Thoracic aorta (tissue), 2 donors: ENCODE measurements at places on chromosomes 12 and 14. TPM values are rescaled to one million over a fixed set of nuclear protein-coding genes. Genes with fewer than 3 reads are reported as not detected.

GRCh38 chr14:102927878-102928411 is 5.5 kb downstream of the AMN start:
- no peak overlapping the region for H3K27ac ChIP-seq
- H3K4me1 ChIP-seq: peaks cover 23% of the 10 kb centered on the region
- peak overlapping the region; percentile 69 for H3K4me3 ChIP-seq
- no peaks in the 10 kb centered on the region for H3K36me3 ChIP-seq
- DNase-seq: no peak
- peaks cover 8% of the 10 kb centered on the region for H3K27me3 ChIP-seq

- peaks cover 42% of the 10 kb centered on the region for H3K4me1 ChIP-seq
- H3K27me3 ChIP-seq: no peaks in the 10 kb centered on the region
- no peak for DNase-seq
- no peaks in the 10 kb centered on the region for H3K36me3 ChIP-seq
- no peak overlapping the region for H3K4me3 ChIP-seq
These were observed 134.2 kb upstream of the DNM1L start for GRCh38 chr12:32544893-32545292.

- no peak overlapping the region for H3K4me3 ChIP-seq
- no peaks in the 10 kb centered on the region for H3K36me3 ChIP-seq
- H3K27me3 ChIP-seq: no peaks in the 10 kb centered on the region
These were observed 56.5 kb upstream of the C14orf180 start for GRCh38 chr14:104522926-104523545.

DNA sequence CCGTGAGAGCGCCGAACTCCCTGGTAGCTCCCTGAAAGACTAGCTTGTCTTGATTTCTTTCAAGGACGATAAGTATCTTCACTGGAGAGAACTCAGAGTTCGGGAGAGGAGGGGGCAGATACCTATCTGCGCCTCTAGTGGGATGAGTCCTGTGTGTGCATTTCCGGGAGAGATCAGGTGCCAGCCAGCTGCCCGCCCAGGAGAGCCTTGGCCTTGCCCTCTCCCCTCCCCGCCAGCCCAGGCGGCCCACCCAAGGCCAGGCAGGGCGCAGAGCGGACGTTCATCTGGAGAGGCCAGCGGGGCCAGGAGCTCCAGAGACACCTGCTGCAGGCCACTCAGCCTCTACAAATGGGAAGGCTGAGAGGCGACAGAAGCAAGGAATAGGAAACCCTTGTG is 1.0 kb downstream of the CD9 start:
- H3K4me1 ChIP-seq: peaks cover 59% of the 10 kb centered on the region
- peak overlapping the region; percentile 93 for H3K27ac ChIP-seq
- no peaks in the 10 kb centered on the region for H3K27me3 ChIP-seq
- DNase-seq: no peak

- H3K27ac ChIP-seq: no peak overlapping the region
- no peaks in the 10 kb centered on the region for H3K36me3 ChIP-seq
- DNase-seq: no peak
- H3K27me3 ChIP-seq: no peaks in the 10 kb centered on the region
- H3K4me1 ChIP-seq: peaks cover 12% of the 10 kb centered on the region
These were observed 17.5 kb downstream of the MTRFR start for GRCh38 chr12:123250471-123251383.

- H3K4me1 ChIP-seq: peaks cover 37% of the 10 kb centered on the region
- no peak for DNase-seq
- H3K27ac ChIP-seq: peak overlapping the region; percentile 58
- H3K36me3 ChIP-seq: peaks cover 27% of the 10 kb centered on the region
These were observed 192.3 kb downstream of the ANO6 start for GRCh38 chr12:45407981-45408728.

DNA sequence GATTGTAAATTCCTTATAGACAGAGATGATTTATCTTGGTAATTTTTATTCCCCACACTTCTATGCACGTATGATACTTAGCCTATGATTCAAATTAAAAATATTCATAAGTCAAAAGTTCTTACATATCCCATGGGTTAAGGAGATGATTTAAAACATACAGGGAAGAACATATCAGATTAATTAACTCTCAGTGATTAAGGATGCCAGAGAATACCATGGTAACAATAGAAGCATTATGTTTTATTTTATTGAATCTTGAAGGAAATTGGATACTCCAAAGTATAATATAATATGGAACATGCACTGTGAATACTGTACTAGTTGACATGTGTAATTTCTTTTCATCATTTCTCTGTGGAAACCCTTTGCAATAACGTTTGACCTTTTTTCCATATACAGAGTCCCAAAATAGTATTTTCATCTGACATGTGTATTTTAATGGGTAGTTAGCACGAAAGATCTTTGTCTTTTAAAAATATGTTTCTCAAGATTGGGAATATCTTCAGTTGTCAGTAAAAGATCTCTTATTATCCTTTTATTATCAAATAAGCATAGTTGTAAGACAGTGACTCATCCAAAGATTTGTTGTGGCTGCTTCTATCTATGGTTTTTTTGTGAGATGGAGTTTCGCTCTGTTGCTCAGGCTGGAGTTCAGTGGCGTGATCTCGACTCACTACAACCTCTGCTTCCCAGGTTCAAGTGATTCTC is 166.7 kb downstream of the RAD51B start:
- no peak overlapping the region for H3K4me3 ChIP-seq
- no peaks in the 10 kb centered on the region for H3K27me3 ChIP-seq
- no peak overlapping the region for H3K27ac ChIP-seq
- DNase-seq: no peak

- peaks cover 4% of the 10 kb centered on the region for H3K4me1 ChIP-seq
- H3K27ac ChIP-seq: no peak overlapping the region
- H3K36me3 ChIP-seq: peaks cover 70% of the 10 kb centered on the region
These were observed 15.9 kb downstream of the MAP3K12 start for GRCh38 chr12:53483225-53483978.

DNA sequence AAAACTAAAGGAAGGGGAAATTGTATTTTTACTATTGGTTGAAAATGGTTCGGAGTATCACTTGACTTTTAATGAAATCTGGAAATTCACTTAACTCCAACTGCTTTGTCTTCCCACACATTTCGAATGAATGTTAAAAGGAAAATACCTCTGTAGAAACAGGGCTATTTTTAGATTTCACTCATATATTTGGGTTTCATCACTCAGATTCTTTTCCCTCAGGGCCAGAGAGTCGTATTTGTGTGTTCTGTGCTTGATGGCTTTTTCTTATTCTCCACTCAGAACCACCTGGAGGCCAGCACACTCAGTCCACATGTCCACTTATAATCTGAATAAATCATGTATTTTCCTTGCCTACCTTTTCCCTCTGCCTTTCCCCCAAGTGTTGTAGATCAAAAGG is 40.0 kb downstream of the DAAM1 start:
- H3K27me3 ChIP-seq: no peaks in the 10 kb centered on the region
- H3K4me3 ChIP-seq: peak overlapping the region; percentile 16
- H3K36me3 ChIP-seq: no peaks in the 10 kb centered on the region
- DNase-seq: no peak
- H3K4me1 ChIP-seq: peaks cover 20% of the 10 kb centered on the region
- no peak overlapping the region for H3K27ac ChIP-seq

DNA sequence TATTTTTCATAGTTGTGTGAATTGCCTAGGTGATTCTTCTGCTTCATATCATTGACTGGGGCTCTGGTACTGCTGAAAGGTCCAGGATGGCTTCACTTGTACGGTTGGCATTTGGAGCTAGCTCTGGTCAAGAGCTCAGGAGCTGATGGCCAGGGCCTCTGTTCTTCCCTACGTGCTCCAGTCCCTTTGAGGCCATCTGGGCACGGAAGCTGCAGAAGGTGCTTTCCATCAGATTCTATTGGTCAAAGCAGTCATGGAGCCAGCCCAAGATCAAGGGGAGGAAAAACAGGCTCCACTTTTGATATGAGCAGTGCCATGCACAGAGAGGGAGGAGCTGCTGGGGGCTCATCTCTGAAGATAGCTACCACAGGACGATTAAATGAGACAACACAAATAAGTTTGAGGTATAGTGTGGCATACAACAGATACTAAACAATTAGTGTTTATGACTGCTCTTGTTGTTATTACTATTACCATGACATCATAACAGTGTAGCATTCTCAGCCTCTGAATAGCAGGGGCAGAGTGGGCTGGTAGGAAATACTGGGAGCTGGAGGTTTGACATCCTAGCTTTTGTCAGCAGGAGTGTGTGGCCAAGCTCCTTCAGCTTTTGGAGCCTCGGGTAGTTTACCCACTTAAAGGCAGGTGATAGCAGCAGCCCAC is 10.4 kb downstream of the KRT83 start:
- H3K4me1 ChIP-seq: peaks cover 4% of the 10 kb centered on the region
- H3K27me3 ChIP-seq: no peaks in the 10 kb centered on the region
- no peak for DNase-seq
- H3K36me3 ChIP-seq: no peaks in the 10 kb centered on the region
- H3K27ac ChIP-seq: no peak overlapping the region
- H3K4me3 ChIP-seq: no peak overlapping the region

- peak overlapping the region; percentile 10 for H3K27ac ChIP-seq
- H3K36me3 ChIP-seq: no peaks in the 10 kb centered on the region
- H3K4me3 ChIP-seq: no peak overlapping the region
- no peaks in the 10 kb centered on the region for H3K4me1 ChIP-seq
These were observed 58.0 kb upstream of the ELK3 start for GRCh38 chr12:96136161-96136560.

GRCh38 chr12:116319898-116320621 is 42.6 kb upstream of the MED13L start:
- H3K27me3 ChIP-seq: no peaks in the 10 kb centered on the region
- H3K4me1 ChIP-seq: peaks cover 25% of the 10 kb centered on the region
- DNase-seq: peak; percentile 65
- no peaks in the 10 kb centered on the region for H3K36me3 ChIP-seq

Gene ARG2
- 12.5 TPM for total RNA-seq

Gene SLC4A8
- total RNA-seq: 2.8 TPM

Gene TMEM30B
- total RNA-seq: 46.9 TPM

Gene LMNTD1
- not detected for total RNA-seq

Gene YBX3
- total RNA-seq: 630 TPM
